ENCODE measurements at places on chromosomes 16 and 17. TPM values are rescaled to one million over a fixed set of nuclear protein-coding genes. Genes with fewer than 3 reads are reported as not detected.
A peak's percentile ranks its signal among the peaks of the same experiment; 100 is the strongest.

- DNase-seq, result no peak
Observed at GRCh38 chr16:14071576-14072271, 605 bp downstream of the MRTFB start.

- DNase-seq, result no peak
Observed at GRCh38 chr17:40108970-40109824, 8.8 kb upstream of the NR1D1 start.

PRSS27 gene
- 2.7 TPM for total RNA-seq

DNA sequence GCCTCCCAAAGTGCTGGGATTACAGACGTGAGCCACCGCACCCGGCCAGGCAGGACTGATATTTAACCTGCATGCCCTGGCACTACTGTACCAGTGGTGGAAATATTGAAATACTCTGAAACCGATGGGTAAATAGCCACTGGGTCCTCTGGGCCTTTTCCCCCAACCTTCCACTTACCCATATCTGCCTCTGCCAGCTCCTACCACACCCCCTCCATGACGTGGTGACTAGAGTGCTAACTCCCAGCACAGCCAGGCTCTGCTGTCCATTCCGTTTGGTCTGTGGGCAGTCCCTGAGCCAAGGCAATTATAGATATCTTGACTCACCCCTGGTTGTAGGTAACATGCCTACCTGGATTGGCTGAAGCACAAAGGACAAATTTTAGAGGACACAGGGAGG, 187.8 kb downstream of the PRKCB start:
- no peak for DNase-seq

DNA sequence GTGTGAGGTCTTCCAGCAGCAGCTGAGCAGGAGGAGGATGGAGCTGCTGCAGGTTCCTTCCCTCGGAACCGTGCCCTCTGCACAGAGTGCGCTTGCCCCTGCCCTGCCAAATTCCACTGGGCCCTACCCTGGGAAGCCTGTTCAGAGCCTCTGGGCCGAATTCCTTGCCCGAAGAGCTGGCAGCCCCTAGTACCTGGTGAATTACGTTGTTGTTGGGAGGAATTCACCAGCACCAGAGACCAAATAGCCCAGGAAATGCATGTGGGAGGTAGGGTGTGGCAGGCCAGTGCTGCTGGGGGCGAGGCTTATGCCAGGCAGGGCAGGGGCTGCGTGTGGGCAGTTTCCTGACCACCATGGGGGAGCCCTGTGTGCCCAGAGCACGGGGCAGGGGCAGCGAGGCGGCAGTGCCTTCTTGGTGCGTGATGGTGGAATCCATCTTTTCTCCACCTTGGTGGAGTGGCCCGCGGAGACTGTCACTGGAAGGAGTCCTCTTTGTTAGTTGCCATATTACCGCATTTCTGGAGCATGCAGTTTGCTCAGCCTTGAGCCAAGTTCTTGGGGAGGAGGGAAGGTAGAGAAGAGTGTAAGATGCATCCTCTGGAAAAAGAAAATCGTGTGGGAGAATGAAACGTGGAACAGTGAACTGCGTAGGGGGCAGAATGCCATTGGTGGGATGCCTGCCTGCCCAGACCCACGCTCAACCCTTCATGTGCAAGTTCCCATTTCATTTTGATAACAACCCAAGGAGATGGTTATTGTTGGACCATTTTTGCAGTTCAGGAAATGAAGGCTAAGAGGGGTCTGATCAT, 2.3 kb downstream of the MRC2 start:
- no peak for DNase-seq

- no peak for DNase-seq
Observed at GRCh38 chr17:47980541-47980940, 9.6 kb downstream of the CDK5RAP3 start.

DNA sequence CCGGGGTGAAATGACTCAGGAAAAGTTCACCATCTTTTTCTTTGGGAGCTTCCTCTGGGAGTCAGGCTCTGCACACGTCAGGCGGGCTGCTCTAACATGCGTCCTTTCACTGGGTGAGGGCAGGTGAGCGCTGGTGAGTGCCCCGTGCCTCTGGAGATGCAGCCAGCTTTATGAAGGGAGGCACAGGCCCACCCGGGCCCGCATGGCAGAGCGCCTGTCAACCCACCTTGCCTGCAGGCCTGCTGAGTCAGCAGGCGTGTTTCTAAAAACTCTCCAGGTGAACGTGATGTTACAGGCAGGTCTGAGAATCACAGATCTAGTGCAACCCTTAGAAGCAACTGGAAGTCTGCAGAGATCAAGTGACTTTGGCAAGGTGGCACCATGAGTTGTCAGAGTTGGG, 18.4 kb downstream of the MAP1LC3B start:
- DNase-seq, result no peak

GDPD1 gene
- 0.75 TPM for total RNA-seq

DNA sequence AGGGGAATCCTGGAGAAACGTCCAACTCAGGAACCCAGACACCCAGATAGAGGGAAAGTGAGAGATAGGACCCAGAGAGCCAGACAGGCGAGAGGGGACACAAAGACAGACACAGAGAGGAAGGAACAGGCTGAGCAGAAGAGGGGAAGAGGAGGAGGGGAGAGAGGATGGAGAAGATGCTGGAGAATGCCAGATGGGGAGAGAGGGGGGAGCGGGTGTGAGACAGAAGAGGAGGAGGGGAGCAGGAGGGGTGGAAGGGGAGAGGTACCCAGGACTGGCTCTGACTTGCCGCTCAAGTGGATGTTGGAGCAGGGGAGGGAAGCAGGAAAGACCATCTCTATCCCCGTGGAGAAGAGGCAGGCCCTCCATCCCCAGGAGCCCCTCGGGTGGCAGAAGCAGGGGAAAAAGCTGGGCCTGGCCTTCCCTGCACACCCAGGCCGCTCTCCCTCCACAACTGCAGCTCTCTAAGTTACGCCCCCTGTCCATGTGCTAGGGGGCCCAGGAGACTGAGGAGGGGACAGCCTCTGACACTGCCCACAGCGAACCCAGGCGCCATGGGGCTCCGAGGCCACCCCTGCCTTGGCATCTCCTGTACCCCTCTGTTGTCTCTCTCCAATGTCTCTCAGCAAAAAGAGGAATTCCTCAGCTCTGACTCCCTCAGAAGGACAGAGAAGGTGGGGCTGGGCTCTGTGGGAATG, 4.8 kb downstream of the PPP1R9B start:
- no peak for DNase-seq

DNA sequence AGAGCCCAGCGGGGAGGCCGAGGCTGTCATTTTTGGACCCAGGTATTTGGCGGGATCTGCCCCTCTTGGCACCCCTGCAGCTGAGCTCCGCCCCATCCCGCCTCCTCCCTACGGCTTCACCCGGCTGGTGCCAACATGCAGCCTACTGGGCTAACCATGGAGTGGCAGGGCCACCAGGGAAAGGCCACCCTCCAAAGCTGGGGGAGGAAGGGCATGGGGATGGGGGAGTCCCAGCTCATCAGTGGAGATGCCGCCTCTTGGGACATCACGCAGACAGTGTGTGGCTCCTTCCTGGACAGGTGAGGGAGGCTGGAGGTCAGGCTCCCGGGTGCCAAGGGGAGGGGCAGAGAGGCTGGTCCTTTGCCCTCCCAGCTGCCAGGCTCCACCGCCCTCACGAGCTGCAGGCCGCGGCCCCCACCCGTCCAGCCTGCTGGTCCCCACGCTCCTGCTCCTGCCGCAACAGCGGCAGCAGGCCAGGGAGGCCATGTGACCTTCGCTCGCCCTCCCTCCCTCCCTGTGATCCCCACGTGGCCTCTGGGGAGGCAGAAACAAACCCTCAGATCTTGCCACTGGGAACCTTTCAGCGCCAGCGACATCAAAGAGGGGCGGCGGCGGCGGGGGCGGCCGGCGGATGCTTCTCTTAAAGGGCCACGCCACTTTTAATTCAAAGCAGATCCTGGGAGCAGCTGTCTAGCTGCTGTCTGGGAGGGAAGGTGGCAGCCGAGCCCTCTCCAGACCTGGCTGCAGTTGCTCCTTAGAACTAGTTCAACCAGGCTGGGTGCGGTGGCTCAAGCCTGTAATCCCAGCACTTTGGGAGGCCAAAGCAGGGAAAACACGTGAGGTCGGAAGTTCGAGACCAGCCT, 6.8 kb upstream of the NOTUM start:
- DNase-seq, result peak; percentile 95

- no peak for DNase-seq
Observed at GRCh38 chr16:85767531-85767930, 16.6 kb upstream of the C16orf74 start.

CCNF gene
- total RNA-seq, result 0.83 TPM

GRCh38 chr17:56809106-56809819, 24.5 kb downstream of the C17orf67 start:
- DNase-seq, result no peak

GRCh38 chr16:80045861-80046260, 445.3 kb upstream of the MAF start:
- no peak for DNase-seq

NATD1 gene
- 12.3 TPM for total RNA-seq

DNA sequence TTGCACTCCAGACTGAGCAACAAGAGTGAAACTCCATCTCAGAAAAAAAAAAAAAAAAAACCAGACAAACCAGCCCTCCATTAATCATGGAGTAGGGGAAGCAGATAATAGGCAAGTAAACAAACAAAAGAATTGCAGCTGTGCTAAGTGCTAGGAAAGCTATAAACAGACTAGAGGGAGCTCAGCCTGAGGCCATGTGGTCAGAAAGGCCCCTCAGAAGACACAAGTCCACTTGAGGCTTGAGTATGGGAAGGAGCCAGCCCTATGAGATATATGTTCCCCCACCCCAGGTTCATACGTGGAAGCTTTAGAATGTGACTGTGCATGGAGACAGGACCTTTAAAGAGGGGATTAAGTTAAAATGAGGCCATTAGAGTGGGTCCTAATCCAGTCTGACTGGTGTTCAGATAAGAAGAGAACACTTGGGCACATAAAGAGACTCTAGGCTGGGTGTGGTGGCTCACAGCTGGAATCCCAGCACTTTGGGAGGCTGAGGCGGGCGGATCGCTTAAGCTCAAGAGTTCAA, 132.6 kb upstream of the NOL11 start:
- DNase-seq, result no peak

TNRC6A gene
- 50.7 TPM for total RNA-seq

Measured in esophagus muscularis mucosa (tissue), 4 donors.